ENCODE measurements at places on chromosomes 12 and 14.

- no peak for DNase-seq
These were observed 12.9 kb upstream of the DCD start for GRCh38 chr12:54661048-54661447.

DNA sequence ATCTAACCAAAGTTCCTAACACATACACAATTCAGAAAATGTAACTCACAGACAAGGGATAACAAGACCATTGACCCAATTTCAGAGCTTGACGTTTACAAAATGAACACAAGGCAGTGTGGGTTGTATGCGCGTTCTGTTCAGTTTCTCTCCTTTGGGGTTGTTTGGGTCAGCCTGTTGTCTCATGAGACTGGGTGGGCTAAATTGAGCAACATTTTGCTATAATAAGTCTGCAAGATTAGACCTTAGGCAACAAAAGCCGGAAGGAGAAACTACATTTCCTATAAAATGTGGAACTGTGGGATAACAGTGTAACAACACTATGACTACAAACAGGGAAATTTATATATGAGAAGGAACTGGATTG lies 18.8 kb upstream of the LTA4H start:
- DNase-seq = no peak

DNA sequence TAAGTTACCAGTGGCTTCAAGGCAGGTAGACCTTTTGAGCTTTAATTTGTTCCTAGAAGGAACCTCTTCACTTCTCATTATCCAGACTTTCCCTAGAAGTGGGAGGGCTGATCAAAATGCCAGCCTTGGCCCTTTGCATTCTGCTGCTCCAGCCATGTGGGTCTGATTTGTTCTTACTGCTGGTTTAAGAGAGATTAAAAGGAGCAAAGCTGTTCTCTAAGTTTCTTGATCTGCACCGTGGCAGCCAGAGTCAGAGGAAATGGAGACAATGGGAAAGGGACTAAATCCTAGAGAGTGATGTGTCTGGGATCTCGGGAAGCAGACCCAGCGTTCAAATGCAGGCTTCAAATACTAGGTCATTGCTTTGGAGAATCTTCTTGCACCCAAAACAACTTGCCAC lies 759.7 kb downstream of the DIO2 start:
- DNase-seq = no peak

- no peak for DNase-seq
These were observed 63.4 kb upstream of the DICER1 start for GRCh38 chr14:95220663-95221231.

DNA sequence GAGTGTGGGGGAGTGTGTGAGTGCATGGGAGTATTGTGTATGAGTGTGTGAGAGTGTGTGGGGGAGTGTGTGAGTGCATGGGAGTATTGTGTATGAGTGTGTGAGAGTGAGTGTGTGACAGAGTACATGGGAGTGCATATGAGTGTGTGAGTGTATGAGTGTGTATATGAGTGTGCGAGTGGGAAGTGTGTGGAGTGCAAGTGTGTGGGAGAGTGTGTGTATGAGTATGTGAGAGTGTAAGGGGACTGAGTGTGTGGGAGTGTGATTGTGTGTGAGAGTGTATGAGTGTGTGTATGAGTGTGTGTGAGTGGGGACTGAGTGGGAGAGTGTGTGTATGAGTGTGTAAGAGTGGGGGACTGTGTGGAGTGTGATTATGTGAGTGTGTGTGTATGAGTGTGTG lies 40.7 kb downstream of the PRIMA1 start:
- no peak for DNase-seq

GRCh38 chr14:87002776-87003175 lies 990.2 kb downstream of the GALC start:
- DNase-seq = no peak

DNA sequence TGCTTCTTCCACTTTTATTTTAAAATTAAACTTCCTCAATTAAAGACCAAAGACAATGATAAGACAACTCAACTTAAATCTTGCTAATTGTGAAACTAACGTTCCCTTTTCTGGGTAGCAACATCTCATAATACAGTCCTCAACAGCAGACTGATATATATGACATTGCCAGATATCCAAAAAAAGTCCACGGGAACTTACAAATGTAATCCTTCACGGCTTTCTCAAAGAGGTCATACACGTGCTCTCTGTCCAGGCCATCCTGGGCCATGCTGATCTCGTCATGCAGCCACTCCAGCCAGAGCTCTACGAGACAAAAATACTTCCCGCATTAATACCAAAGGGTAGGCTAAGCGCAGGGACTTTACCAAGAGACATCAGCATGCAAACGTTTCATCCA lies 13.3 kb downstream of the SART3 start:
- no peak for DNase-seq

- no peak for DNase-seq
These were observed 112.2 kb upstream of the FKBP4 start for GRCh38 chr12:2682296-2683251.

DNA sequence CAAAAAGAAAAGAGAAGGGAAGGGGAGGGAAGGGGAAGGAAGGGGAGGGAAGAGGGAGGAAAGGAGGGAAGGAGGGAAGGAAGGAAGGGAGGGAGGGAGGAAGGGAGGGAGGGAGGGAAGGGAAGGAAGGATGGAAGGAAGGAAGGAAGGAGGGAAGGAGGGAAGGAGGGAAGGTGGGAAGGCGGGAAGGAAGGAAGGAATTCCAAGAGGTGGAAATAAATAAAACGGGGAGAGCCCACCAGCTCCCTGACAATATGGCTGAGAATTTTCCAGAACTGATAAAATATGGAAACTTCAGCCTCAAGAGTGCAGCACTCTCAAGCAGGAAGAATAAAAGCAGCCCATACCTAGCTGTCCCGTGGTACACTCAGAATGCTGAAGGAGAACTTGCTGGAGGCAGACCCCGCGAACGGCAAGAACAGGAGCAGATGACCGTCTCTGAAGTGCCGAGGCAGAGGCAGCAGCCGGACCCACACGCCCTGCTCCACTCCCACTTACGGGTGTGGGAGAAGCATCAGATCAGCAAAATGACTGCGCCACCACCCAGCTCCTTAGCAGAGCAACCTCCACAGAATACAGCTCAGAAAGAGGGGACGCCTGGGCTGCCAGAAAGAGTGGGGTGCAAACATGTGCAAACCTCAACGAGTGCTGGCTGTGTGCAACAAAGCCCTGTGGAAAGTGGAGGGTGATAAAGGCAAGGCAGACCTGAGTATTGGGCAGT lies 34.1 kb upstream of the INF2 start:
- no peak for DNase-seq

DNA sequence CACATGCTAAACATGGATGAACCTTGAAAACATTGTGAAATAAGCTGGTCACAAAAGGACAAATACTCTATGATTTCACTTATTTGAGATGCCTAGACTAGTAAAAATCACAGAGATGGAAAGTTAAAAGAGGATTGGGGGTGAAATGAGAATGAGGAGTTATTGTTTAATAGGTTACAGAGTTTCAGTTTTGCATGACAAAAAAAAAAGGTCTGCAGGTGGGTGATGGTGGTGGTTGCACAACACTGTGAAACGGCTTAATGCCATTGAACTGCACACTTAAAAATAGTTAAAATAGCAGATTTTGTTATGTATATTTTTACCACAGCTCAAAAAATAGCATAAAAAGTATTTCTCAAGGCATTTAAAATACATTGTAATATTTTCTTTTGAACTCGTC lies 151.9 kb upstream of the NRXN3 start:
- no peak for DNase-seq

- no peak for DNase-seq
These were observed 104.9 kb upstream of the PMCH start for GRCh38 chr12:102302553-102302952.

GRCh38 chr12:82015623-82016347 lies 256.6 kb upstream of the PPFIA2 start:
- DNase-seq = no peak

- no peak for DNase-seq
These were observed 150.9 kb downstream of the TBX5 start for GRCh38 chr12:114254998-114255397.

- no peak for DNase-seq
These were observed 44.9 kb downstream of the IFNG start for GRCh38 chr12:68114606-68115005.

DNA sequence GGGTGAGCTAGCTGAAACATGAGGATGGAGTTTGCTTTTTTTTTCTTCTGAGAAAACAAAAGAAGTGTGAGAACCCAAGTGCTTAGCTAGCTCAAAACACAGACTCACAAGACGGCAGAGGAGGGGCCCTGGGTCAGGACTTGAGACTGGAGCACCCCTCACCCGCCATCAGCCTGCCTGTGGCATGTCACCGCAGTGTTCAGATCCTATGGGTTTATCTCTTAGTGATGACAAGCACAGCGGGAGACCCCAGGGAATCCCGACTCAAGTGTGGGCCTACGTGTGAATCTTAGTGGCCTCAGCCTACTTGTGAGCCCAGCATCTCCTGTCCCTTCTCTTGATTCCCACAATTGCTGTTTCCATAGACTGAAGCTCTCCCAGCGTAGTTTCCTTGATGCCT lies 22.9 kb downstream of the DYRK4 start:
- DNase-seq = no peak

Data from activated T-helper 1 cell treated with anti-CD3 and anti-CD28 coated beads, Interleukin-2, amount 50 U/mL, for 16 hours (primary cell).